ENCODE measurements at places on chromosomes 12 and 14.

DNA sequence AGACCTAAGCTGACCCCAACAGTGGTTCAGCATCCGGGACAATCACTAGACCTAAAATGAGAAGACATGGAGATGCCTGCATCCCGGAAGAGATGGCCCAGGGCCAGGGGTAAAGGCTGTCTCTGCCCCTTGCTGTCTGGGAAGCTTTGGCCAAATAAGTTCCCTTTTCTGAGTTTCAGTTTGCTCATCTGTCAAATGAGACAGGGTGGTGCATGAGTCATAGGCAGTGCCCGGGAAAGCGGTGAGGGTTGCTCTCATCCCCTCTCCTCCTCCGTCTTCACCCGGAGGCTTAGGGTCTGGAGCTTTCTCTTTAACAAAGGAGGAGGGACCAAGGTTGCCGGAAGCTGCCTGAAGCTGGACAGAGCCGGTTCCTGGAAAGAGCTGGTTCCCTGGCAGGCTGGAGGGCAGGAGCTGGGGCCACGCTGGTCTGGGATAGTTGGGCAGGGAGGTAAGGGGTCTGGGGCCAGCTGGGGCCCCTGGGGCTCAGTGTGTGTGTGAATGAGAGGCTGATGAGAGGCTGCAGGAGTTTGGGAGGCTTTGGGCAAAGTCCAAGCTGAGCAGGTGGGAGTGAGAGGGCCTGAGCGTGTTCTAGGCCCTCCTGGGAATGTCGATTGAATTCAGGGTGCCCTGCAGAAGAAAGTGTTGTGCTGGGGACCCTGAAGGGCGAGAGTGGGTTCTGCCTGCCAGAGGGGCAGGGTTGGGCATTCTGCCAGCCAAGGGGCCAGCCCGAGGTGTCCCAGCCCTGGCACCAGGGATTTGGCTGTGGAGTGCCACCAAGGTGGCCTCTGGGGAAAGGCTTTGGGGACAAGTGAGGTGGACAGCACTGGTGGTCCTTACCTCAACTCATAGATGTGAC is at the start of gene SDSL:
SDSL (plus strand) TSS at position 351 of the 856 bp plus-strand sequence. CDS start 5,603 bp downstream, outside the sequence.
- peak; percentile 44 for DNase-seq

GRCh38 chr14:21704338-21704737 is 30.7 kb upstream of the OR4E1 start:
- DNase-seq, result no peak

DNA sequence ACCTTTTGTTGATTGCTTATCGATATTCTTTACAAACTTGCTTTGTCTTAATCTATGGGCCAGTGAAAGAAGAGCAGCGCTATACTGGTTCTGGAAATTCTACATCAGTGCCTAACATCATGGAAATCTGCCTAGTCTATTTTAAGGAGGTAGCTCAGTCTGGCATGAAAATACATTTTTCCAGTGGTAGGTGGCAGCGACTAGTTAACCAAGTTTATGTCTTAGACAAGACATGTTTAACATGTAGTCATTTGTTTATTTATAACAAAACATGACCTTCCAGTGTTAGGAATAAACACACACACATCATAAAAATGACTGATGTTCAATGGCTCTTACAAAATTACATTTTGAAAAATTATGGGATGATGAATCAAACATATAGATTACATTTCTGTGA is 336.0 kb upstream of the SOX5 start:
- DNase-seq, result no peak

DNA sequence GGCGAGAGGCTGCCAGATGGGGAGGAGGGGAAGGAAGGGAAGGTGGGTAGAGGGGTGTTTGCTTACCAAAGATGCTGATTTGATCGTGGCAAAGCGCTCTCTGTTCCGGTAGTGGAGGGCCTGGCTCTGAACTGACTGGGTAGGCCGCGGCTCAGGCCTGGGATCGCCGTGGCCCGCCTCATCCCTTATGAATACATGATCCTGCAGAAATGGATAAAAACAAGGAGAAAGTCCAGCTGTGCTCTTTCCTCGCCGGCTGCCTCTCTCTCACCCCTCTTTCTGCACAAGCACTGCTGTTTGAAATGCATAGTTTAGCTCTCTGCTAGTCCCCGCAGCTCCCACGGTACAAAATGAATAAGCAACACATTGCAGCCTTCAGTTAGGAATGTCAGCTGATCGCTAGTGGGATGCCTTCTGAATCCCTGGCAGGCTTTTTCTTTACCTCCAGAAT is 53.8 kb downstream of the PEBP1 start:
- no peak for DNase-seq

DNA sequence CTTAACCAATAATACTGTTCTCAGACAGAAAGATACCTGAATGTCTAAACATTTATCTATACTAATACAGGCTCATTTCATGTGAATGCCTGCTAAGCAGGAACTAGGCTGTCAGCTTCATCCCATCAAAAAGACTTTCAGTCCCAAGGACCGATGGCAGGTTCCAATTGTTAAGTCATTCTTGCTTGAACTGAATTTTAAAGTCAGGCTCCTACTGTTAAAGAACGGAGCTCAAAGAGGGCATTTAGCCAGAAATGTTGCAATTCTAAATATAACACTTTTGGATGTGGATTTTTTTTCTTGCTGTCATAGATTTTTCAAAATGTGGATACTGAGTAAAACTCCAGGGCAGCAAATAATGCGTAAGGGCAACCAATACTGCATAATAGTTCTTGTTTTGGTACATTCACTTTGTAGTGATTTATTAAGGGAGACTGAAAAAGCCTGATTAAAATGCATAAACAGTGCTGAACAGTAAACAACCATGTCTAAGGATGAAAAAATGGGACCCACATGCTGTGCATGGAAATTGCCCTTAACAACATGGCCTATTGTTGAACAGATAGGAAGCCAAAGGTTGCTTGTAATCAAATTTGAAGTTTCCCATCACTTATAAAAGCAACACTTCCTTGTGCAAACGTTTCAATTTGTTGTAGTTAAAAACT is 38.6 kb upstream of the DBX2 start:
- DNase-seq, result no peak

GRCh38 chr12:55019784-55020183 is at the start of gene NEUROD4:
Gene NEUROD4, plus strand, starts transcription at chr12:55019974. Its CDS starts 6,466 bp downstream, at chr12:55026440.
- no peak for DNase-seq

- no peak for DNase-seq
Measured at GRCh38 chr14:95683793-95684192, 2.4 kb upstream of the TCL1B start.

DNA sequence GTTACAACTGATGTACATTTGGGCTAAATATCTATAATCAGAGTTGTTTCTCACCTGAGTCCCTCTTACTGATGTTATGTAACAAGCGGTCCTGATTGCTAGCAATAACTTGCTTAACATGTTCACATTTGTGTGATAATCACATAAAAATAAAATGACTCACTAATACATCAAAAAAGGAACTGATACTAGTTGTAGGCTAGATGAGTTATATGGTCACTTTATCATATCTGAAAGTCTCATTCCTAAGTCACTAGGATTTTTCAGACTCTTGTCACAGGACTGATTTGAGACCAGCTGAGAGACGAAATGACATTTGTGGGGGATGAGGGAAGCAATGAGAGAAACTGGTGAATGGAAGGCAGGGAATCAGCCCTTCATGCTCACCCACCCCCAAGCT is 34.3 kb downstream of the NKX2-1 start:
- no peak for DNase-seq

- DNase-seq, result no peak
Measured at GRCh38 chr12:3473171-3473570, 17.8 kb upstream of the PRMT8 start.
